ENCODE measurements at places on chromosomes 3 and 15.

- DNase-seq = no peak
Measured at GRCh38 chr15:90981681-90982080, 12.7 kb downstream of the PRC1 start.

DNA sequence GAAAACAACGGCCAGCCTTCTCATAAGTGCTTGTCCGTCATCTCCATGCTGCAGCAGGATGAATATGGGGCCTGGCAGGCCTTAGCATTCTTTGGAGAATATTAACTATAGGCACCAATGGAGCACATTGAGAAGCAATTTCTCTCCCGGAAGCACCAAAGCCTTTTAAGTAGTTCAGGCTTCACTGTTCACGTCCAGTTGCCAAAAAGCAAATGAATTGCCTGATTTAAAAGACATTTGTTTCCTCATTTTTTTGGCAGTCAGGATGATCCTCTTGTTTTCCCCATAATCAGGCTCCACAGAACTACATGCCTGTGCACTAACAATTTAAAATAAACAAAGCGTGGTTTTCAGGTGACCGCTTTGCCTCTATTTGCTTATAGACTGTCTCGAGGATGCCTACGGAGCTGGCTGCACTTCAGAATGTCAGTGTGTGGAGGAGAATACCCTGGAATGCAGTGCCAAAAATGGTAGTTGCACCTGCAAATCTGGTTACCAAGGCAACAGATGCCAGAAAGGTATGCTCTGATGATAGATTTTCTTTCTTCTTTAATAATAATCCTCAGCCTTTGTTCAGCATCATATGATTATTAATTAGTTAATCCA lies 725.2 kb upstream of the GOLIM4 start:
- peak; percentile 9 for DNase-seq

GRCh38 chr15:63491116-63491827 lies 13.1 kb upstream of the USP3 start:
- DNase-seq = no peak

DNA sequence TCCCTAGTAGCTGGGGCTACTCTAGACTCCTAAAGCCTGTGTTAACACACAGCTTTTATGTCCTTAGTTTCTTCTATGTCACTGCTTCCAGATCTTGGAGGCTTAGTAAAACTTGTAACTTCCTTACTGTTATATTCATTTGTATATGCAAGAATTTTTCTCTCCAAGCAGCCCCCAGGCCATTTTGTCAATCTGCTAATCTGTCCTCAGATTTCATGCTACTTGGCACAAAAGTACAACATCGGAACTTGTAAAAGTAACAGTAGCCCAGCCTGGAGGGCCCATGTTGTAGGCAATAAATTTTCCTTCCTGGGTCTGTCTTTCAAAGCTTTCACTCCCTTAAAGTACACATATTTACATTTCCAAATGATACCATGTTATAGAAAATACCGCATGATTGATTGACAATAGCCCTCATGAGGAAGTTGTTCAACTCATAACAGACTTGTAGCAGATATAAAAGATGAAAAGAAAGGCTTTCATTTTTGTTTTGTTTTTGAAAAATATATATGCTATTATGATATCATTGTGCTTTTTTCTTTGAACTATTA lies 324.2 kb downstream of the NEK10 start:
- no peak for DNase-seq

Data from kidney tubule cell (primary cell).